ENCODE measurements at places on chromosomes 11 and 22.

GRCh38 chr11:117328375-117329010 lies 839 bp downstream of the CEP164 start:
- peak; percentile 70 for DNase-seq

GRCh38 chr11:119389611-119390254 lies 8.2 kb upstream of the USP2 start:
- no peak for DNase-seq

- DNase-seq: no peak
Measured at GRCh38 chr11:14189874-14190273, 169.1 kb downstream of the RRAS2 start.

DNA sequence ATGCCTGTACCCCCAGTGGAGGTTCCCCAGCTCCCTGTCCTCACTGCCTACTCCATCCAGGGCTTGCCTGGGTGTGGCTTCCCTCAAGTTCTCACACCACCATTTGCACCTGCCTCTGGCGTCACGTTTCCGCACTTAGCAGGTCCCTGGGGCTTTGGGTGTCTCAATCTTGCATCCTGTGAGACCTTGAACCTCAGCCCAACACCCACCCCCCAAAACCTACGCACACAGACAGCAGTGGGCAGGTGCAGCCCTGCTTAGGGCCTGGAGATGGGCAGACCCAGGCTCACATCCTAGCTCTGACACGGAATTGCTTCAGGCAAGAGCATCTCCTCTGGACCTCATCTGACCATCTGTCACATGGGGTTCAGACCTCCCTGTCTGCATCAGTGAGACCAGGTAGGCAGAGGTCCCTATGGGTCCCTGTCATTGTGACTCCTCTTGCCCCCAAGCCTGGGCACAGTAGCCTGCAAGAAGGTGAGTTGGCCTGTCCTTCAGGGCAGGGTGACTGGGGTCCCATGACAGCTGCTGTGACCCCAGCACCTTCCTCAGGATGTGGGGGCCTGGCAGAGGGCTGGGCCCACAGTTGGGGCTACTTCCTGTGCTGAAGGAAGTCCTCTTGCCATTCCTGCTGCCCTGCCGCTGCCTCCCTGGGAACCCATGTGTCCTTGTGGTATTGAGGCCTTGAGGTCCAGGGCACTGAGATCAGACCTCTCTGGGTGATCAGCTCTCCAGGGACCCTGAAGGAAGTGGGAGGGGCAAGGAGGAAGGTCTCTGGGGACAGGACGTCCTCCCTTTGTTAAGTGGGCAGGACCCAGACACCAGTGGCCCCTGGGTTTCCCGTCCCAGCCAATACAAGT lies 2.0 kb downstream of the SIPA1 start:
- DNase-seq: no peak

DNA sequence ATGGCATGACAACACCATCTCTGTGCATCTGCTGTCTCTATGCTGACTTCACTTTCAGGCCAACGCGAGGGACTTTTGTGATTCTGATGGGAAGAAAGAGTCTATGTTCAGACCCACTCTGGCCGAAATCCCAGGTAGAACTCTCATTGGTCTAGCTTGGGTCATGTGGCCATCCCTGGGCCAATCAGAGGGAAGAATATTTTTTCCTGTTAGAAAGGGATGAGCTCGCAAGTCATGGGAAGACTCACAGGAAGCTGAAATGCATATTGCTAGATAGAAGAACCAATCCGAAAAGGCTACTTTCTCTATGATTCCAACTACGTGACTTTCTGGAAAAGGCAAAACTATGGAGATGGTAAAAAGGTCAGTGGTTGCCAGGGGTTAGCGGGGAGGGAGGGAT lies 56.0 kb upstream of the LINC01488 start:
- no peak for DNase-seq

DNA sequence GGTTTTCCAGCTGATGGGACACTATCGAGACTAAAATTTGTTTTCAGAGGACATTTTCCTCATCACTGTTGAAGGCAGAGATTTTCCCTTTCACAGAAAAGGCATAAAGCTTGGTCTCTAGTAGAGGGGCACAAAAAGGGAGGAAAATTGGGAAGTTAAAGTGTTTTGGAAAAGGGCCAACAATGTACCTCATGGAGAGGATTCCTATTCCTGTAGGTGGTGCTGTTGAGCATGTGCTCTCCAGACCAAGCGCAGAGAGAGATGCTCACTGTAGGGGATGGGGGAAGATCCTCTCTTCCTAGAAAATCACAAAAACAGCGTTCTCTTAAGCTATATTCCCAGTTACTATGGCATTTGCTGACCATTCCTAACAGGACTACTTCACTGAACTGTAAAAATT lies 44.9 kb downstream of the OR4C46 start:
- DNase-seq: no peak

GRCh38 chr22:27113211-27113635 lies 455.8 kb downstream of the MIAT start:
- peak; percentile 91 for DNase-seq

DNA sequence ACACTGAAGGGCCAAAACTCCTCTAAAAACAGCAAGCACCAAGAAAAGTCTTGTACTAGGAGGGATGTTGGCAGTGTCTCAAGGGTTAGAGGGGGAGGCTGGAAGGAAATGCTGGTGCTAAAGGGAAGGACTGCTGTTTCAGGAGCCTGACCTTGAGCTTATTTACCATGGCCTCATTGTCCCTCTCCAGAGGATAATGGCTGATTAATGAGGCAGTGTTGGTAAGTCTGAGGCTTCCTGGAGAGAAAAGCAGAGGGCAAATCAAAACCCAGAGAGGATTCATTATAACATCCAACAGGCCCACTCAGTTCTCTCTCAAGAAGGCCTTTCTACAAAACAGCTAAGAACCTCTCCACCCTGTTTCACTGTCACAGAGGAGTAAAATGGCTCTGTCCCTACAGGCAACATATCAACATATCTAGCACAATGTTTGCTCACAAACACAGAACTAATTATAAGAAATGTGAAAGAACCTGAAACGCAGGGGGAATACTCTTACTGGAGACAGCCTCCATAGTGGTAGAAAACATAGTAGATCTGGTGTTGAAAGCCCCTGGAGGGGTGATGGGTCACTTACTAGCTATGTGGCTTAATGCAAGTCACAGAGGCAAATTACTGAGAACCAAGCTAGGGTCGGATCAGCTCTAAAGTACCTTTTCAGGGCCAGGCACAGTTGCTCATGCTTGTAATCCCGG lies 31.4 kb downstream of the NUMA1 start:
- DNase-seq: peak; percentile 47

DNA sequence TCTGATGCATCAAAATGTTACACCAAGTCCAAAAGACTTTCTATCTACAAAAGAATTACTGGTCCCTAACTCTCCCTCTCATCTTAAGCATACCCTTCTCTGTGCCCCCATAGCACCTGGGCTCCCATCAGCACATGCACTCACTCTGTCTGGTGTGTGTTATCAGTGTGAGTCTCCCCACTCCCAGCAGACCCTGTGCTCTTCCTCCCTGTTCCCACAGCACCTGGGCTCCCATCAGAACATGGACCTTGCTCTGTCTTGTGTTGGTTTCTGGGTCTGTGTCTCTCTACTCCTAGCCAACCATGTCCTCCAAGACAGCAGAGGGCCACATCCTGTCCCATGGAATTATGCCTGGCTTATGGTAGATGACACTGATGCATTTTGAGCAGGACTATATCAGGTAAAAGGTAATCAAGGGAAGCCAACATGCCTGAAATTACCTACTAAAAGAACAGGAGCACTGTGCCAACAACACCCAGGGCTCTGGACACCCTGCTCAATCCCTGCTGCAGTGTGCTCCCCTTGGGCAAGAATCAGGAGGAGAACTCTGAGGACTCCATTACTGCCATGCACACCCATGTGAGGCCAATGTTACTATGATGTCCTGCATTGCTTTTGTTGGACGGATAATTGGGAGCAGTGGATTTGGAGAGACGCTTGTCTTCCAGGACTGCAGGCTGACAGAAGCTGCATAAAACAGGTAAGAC lies 34.3 kb downstream of the GAB4 start:
- DNase-seq: no peak

GRCh38 chr22:50276143-50276542 lies 6.0 kb upstream of the MAPK11 start:
- DNase-seq: peak; percentile 76

DNA sequence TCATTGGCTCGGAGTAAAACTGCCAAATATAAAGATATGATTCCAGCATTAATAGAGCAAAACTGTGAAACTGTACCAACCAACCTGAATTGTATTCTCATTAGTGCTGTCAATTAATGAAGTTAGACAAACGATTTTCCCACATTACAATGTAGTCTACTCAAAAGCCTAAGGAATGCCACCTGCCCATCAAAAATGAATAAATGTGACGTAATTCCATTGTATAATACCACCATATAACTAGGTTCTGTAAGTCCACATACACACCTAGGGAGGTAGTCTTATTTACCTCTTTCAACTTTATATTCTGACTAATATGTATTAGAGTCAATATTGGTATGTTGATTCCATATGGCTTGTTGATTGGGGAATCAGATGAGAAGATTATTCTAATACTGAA lies 76.2 kb downstream of the FAM76B start:
- no peak for DNase-seq

- DNase-seq: no peak
Measured at GRCh38 chr11:119483341-119483880, 60.4 kb upstream of the THY1 start.

DNA sequence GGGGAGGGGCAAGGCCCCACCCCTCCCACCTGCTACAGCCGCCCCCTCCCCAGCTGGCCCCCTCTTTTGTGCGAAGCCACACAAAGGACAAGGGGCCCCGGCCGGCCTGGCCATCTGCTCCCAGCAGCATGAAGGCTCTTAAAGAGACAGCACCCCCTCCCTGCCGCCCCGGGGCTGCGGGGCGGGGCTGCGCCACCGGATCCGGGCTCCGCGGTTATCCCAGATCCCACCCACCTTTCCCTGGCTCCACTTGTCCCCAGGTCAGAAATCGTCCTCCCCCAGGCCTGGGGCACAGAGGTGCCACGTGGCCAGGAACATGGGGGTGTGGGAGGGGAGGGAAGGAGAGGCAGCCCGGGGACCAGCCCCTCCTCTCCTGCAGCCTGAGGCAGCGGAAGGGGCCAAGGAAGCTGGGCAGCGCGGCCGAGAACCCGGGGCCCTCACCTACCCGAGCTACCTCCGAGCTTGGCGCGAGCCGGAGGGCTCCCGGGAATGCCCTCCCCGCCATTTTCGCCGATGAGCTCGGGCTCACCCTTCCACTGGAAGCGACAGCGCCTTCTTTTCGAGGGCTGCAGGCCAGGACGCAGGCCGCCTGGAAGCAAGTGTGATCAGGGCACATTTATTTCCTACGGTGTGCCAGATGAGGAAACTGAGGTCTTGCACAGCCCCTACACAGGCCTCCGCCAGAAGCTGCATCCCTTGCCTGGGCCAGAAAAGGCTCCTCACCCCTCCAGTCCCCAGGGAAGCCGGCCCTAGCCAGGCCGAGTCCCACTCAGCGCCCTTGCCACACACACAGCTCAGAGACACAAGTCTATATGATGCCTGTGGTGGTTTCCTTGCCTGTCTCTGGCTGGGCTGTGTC lies 2.5 kb upstream of the RCOR2 start:
- peak; percentile 31 for DNase-seq

GRCh38 chr11:121566279-121567168 lies 113.8 kb upstream of the SORL1-AS1 start:
- DNase-seq: no peak

GRCh38 chr22:24329453-24329852 lies 58.8 kb downstream of the SPECC1L start:
- no peak for DNase-seq

DNA sequence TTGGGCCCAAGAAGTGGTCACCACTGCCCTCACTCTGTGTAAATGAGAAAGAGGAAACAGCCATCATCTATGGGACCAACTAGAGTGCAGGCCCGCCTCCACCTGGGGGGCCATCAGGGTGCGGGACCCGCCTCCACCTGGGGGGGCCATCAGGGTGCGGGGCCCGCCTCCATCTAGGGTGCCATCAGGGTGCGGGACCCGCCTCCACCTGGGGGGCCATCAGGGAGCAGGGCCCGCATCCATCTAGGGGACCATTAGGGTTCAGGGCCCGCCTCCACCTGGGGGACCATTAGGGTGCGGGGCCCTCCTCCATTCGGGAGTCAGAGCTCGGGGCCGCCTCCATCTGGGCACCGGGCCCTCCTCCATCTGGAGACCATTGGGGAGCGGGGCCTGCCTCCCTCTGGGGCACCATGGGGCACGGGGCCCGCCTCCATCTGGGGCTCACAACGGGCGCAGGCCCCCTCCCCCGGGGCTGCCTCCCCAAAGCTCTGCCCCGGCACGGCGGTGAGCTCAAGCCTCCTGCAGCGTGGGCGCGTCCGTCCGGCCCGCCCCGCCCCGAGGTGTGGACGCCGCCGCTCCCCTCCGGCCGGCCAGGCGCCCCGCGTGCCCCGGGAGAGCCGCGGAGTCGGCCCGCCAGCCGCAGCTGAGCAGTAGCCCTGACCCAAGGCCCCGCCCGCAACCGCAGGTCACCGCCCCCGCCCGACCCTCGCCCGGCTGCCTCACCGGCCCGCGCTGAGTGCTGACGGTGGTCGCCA lies 512 bp downstream of the TOLLIP start:
- peak; percentile 29 for DNase-seq

DNA sequence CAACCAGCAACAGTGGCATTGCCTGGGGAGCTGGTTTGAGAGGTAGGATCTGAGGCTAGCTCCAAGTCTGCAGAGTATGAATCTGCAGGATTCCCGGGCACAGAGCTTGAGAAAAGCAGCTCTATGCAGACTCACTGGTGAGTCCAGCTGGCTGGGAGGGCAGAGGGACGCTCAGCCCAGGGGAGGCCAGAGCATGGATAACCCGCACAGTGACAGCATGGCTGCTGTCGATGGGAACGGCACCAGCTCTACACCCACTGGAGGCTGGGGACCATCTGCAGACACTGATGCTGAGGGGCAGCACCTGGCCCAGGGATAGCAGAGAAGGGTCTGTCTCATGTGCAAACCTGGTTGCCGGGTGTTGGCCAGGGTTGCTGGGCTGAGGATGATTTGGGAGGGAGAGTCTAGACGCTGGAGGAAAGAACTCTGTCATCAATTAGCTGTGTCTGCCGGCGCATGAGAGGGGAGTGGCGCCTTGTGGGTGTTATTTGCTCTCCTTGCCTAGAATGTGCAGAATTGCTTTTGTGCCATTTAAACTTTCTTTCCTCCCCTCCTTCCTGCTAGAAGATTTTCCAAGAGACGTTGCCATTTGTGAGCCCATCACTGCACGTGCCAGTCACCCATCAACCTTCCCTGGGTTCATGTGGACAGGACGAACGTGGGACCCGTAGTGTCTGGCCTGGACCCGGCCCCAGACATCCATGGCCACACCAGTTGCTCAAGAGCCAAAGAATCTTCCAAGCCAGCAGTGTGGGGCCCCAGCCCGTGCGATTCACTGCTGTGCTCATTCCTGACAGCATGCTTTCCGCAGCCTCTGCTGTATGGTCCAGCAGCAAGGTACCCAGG lies 19.1 kb upstream of the LINC01488 start:
- no peak for DNase-seq

DNA sequence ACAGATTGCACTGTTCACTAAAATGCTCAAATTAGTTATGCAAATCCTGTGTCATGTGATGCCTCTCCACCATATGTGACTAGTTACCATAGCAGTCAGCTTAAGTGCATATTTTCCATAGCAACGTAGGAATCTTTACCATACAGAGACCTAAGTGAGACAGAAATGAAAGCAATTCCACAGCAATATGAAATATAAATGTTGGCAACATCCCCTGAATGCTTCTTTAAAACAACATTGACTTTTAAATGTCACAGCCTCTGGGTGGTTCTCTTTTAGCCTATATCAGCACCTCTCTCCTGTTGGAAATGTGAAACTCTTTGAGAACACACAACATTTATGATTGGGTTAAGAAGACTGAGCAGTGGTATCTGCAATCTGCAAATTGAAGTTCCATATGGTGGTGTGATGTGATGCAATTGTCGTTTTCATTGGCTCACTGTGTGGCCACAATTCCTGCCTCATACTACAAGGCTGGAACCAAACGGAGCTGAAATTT lies 814.6 kb downstream of the DLG2 start:
- no peak for DNase-seq

- peak; percentile 63 for DNase-seq
Measured at GRCh38 chr11:130020323-130020722, 17.7 kb upstream of the PRDM10 start.

Measured in amniotic epithelial cell (primary cell).